ENCODE measurements at places on chromosomes 5 and 9.
A peak's percentile ranks its signal among the peaks of the same experiment; 100 is the strongest.

DNA sequence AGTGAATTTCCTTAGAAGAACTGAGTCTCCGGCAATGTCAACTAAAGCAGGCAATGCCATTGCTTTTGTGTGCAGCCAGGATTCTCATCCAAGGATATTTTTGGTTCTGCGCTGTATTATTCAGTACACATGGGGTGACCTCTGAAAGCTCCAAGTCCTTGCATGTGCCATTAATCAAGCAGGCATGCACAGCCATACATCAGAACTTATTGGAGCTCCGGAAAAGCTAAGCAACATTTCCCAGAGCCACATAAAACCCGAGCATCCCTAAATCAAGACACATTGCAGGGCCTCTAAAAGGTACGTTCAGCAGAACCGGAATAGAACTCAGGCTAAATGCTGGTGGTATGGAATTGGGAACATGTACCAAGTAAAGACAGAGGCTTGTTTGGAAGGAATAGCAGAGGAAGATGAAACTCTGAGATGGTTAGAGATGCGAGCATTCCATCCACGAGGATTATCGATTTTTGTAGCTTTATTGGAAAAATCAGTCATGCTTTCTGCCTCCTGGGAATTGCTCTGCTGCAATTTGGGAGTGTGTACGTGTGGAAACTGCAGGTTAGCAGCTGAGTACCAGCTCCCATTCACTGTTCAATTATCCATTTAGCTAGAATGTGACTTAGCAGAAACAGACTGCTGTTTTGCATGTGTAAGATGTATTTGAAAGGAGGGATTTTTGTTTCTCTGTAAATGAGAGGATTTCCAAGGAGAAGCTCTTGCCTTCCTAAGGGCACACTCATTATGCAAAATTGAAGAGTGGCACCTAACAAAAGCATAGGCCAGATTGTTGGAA, 143.7 kb upstream of the WWC1 start:
- DNase-seq = no peak
- no peaks in the 10 kb centered on the region for H3K36me3 ChIP-seq
- H3K27me3 ChIP-seq = no peaks in the 10 kb centered on the region
- H3K4me1 ChIP-seq = peaks cover 3% of the 10 kb centered on the region

DNA sequence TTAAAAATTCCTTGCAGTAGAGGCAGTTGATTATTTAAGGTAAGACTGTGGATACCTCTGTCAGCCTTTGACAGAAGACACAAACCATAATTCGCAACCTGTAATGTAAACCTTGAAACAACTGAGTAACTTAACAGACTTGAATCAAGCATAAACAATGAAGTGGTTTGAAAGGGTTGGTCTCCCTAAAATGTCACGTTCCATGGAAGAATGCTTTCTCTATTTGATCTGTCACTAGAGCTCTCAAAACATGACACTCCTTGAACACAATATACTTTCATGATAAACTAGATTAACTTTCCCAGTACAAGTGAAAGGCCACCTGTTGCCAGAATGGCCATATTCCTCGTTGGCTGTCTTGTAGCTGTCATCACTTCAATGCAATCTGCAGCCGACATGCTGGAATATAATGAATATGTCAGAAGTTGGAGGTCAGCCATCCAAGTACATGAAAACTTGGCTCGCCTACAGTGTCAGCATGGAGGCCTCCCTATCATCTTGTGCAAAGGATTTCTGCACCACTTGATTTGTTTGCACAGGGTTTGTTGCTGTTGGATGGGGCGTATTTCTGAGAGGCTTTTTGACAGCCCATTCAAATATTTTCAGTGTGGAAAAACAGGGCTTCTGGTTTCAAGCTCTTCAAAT, 228.0 kb downstream of the TLE4 start:
- no peaks in the 10 kb centered on the region for H3K27me3 ChIP-seq
- DNase-seq = no peak
- H3K27ac ChIP-seq = no peak overlapping the region
- no peak overlapping the region for H3K4me3 ChIP-seq

GRCh38 chr5:39005566-39006232, 68.5 kb downstream of the RICTOR start:
- no peak overlapping the region for H3K4me3 ChIP-seq
- DNase-seq = no peak
- H3K36me3 ChIP-seq = peaks cover 34% of the 10 kb centered on the region
- H3K27me3 ChIP-seq = no peaks in the 10 kb centered on the region

DNA sequence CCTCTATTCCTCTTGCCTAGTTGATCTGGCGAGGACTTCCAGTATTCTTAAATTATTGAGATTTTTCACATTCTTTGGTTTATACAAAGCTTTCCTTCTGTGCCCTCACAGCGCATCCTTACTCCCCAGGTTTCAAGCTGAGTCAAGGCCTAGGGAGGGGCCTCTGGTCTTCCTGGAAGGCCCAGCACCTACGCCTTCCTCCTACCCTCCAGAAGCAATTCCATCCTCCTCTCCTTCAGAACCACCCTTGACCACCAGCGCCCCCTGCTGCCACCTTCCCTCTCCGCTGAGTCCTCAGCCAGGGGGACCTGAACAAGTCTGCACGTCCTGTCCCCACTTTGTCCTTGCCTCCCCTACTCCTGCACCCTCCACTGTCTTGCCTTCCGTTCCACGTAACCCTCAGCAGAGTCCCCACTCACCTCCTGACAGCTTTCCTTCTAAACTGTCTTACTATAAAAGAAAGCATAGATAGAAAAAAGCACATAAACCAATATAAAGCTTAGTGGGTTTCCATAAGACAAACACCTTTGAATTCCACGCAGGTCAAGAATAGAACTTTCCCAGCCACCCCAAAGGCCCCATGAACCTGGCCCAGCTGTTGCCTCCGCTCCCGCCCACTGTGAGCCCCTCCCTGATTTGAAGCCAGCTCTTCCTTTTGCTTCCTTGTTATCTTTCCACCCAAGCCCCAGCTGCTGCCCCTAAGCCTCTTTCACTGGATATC, 63.0 kb upstream of the CTSL start:
- H3K27ac ChIP-seq = peak overlapping the region; percentile 22
- DNase-seq = peak; percentile 73
- H3K36me3 ChIP-seq = peaks cover 71% of the 10 kb centered on the region

DNA sequence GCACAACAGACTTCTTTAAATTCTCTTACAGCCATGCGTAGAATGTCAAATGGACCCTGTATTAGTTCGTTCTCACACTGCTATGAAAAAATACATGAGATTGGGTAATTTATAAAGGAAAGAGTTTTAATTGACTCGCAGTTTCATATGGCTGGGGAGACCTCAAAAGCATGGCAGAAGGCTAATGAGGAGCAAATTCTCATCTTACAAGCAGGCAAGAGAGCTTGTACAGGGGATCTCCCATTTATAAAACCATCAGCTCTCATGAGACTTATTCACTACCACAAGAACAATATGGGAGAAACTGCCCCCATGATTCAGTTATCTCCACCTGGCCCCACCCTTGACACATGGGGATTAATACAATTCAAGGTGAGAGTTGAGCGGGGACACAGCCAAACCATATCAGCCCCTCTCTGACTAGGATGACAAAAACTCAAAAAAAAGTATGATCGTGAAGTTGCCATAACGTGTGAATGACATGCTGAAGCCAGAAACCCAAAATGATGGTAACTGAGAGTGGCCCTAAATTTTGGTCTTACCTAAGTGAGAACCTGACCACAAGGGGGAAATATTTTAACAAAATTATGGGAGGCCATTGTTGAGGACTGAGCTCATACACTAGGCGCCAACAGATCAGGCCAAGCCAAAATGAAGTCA, 17.5 kb upstream of the TEX10 start:
- DNase-seq = no peak
- no peak overlapping the region for H3K4me3 ChIP-seq
- no peaks in the 10 kb centered on the region for H3K27me3 ChIP-seq
- no peaks in the 10 kb centered on the region for H3K4me1 ChIP-seq
- H3K36me3 ChIP-seq = peaks cover 39% of the 10 kb centered on the region

DNA sequence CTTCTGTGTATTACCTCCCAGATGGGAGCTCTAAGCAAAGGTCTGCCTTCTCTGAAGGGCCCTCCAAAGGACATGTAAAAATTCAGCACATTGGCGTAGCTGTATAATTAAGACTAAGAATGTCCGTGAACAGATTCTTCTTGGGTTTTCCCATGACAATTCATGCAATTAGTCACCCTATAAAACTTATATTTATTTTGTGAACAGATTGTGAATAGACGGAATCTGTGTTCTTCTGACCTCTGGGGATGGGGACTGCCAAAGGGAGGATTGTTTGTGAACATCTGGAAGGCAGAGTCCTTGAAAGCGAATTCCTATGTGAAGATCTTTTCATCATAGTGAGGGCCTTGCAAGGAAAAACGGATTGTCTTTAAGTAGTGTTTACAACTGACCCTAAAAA, 111.3 kb downstream of the EGFLAM start:
- H3K27ac ChIP-seq = no peak overlapping the region
- no peaks in the 10 kb centered on the region for H3K27me3 ChIP-seq
- no peak for DNase-seq
- peaks cover 14% of the 10 kb centered on the region for H3K4me1 ChIP-seq
